ENCODE measurements at places on chromosomes 3 and 15.

GRCh38 chr15:51678096-51678495, 3.2 kb upstream of the SCG3 start:
- DNase-seq: no peak

DNA sequence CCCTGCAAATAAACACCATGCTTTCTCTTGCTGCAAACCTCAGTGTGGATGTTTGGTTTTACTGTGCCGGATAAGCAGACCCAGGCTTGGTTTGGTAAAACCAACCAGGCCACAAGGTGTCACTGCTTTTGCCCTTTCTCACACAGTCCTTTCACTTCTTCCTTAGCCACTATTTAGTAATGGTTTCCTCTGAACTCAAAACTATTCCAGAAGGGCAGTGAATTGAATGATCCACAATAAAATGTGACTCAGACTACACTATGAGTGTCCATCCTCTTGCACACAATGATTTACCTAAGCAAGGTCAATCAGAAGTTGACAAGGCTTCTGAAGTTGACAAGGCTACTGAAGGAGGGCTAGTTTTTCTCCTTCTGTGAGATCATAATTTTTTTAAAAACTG, 552.4 kb upstream of the CCDC54 start:
- DNase-seq: peak; percentile 12

GRCh38 chr3:197520311-197521276, 35.2 kb downstream of the BDH1 start:
- DNase-seq: peak; percentile 87

- no peak for DNase-seq
These were observed 8.6 kb upstream of the RPL29 start for GRCh38 chr3:52004163-52004787.

GRCh38 chr3:15316998-15317435, 15.4 kb downstream of the SH3BP5 start:
- DNase-seq: no peak

- no peak for DNase-seq
These were observed 17.8 kb downstream of the APBA2 start for GRCh38 chr15:28903555-28903954.

GRCh38 chr3:66980791-66981190, 17.3 kb upstream of the KBTBD8 start:
- DNase-seq: no peak

DNA sequence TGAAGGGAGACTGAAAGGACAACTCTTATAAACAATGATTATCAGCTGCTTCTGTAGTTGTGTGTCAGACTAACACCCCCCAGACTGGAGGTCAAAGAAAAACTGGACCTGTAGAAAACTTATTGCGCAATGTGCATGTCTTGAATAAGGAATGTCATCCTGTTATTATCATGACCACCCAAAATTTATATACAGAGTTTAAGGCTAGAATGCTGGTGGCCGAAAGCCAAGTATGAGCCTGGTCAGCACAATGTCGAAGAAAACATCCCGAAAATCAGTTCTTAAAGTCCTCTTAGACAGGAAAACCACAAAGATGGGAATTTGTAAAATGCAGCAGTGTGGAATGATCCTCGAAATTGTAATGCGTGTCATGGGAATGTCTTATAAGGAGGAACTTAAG, 29.3 kb downstream of the RFTN1 start:
- DNase-seq: no peak

DNA sequence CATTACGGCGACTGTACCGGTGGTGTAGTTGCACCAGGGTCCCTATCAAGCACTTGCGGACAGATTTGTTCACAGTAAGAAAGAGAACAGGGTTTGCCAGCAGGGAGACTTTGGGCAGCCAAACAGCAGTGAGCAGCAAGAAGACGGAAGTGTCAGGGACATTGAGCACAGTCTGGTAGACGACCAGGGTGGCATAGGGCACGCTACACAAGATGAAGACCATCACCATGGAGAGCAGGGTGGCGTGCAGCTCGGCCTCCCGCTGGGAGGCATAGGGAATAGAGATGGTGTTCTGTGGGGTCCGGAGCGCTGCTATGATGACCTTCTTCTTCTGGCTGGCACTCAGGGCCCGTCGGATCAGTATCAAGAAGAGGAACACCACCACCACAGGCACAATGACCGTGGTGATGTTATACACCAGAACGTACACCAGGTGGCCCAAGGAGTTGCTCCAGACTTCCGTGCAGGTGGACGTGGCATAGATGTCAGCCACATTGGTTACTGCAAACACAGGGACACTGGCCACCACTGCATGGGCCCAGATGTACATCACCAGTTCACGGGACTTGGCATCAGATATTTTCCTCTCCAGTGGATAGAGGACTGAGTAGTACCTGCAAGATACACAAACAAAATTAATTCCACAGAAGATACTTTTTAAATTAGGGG, 19.1 kb upstream of the FSIP1 start:
- peak; percentile 50 for DNase-seq

DNA sequence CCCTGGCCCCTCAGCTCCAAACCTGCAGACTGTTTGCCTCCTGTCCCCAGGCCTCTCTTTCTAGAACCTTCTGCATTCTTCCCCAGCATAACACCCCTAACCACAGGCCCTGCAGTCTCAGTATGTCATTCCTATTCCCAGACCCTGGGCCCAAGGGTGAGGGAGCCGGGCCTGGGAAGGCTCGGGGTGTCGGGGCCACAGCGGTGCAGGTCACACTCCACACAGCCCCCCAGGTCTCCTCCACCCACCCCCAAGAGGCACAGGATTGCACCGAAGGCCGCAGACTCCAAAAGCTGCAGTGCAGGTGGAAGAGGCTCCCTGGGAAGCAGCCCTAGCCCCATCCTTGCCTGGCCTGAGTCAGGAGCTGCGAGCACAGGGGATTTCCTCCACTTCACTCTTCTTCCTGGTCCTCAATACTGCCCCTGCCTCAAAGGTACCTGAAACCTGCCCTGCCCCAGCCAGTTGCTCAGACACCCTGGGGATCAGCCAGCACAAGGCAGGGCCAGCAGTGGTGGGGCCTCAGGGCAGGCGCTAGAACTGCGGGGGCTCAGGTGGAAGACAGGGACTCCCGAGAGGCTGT, 31.1 kb downstream of the TNK2 start:
- DNase-seq: peak; percentile 36

DNA sequence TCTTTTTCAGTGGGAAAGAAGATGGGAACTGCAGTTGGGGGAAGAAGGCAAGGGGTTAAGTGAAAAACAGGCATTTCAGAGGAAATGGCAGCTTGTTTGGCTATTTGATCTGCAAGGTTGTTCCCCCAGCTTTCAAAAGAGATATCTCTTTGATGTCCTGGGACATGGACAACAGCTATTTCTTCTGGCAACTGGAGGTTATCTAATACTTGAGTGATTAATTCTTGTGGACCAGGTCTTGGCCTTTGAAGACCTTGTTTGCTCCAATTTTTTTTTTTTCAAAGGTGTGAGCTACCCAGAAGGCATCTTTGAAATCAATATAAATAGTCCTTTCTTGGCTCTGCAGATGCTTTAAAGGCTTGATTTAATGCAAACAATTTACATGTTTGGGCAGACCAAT, 51.5 kb downstream of the KATNBL1 start:
- no peak for DNase-seq

DNA sequence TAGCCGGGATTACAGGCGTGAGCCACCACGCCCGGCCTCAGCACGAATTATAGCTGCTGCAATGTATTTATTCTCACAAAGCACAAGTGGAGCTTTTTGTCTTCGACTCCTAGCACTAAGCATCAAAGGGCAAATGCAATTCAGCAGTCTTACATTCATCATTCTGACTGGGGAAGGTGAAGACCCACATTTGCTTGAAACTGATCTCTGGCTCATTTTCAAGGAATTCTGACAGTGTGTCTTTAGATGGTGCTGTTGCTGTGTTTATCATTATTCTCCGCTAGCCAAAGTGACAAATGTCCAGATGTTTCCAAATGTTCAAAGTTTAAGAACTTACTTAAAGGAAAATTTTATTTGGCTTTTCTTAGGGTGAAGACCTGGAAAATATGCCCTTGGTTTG, 55.9 kb downstream of the SGO1 start:
- no peak for DNase-seq

DNA sequence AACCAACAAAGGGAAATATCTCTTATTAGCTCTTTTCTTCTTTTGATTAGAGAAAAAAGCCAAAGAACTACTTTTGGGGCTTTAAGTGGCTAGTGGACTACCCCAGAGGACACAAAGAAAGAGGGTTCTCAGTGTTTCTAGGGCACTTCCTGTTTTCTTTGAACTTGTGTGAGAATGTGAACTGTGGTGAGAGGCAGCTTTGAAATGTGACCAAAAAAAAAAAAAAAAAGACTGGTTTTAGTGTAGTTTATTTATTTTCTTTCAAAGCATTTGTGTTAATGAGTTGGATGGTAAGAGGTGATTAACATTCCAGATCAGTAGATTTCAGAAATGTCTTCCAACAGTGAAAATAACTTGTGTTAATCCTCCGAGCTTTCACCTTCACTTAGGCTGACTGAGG, 32.4 kb downstream of the SELENOT start:
- DNase-seq: no peak

GRCh38 chr3:135916310-135916709, 49.2 kb upstream of the PPP2R3A start:
- DNase-seq: no peak

DNA sequence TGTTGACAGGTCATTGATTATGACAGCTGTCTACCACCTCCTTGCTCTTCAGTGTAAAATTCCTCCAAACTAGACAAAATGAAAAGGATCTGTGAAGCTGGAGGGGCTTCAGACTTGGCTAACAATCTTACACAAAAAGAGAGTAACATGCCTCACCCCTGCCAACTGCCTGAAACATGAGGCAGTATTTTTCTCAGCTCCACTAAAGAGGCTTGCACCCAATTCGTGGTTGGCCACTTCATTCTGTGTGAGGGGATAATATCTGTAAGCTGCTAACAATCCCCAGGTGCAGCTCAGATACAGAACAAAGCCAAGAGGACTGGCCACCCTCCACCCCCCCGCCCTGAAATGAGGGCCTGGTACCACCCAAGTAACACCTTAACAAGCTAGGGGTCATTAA, 2.8 kb downstream of the MB21D2 start:
- no peak for DNase-seq

DNA sequence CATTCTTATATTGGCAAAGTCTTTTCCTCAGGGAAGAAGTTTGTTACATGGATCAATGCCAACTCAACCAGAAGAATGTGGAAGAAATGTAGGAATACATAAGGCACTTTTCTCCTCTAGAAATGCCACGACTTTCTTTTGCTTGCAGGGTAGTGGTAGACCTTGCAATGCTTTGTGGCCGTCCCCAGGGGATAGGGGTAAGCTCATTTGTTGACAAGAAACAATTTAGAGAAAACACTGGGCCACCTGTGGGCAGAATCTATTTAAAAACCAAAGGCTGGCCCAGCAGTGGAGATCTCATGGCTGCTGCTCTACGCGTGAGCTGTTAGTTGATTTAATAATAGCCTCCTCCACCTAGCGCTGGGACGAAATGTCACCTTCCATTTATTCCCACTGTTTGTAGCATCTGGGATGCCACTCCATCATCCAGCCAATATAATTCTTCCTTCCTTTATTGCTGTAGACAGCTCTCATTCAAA, 64.6 kb upstream of the PFN2 start:
- DNase-seq: no peak

DNA sequence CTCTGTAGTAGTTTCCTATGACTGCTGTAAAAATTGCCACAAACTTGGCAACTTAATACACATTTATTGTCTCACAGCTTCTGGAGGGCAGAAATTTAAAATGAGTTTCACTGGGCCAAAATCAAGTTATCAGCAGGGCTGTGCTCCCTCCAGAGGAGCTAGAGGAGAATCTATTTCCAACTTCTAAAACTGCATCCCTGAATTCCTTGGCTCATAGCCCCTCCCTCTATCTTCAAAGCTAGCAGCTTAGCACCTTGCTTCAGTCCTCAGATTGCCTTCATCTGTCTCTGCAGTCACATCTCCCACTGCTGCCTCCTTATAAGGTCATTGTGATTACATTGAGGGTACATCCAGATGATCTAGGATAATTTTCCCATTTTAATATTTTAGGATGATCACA, 17.8 kb upstream of the GADL1 start:
- DNase-seq: no peak
